Articular chondrocyte of knee joint (primary cell): ENCODE measurements at places on chromosomes 12 and 14. TPM values are rescaled to one million over a fixed set of nuclear protein-coding genes. Genes with fewer than 3 reads are reported as not detected.

BIN2 gene
- total RNA-seq, result not detected in 2 replicates

SPX gene
- 4.8 and 9.5 TPM in 2 replicates for total RNA-seq

TAS2R42 gene
- not detected in 2 replicates for total RNA-seq

GZMH gene
- total RNA-seq, result not detected in 2 replicates

CLEC2D gene
- 6.9 and 9.5 TPM in 2 replicates for total RNA-seq

FAIM2 gene
- total RNA-seq, result 3.0 and 5.2 TPM in 2 replicates

CMA1 gene
- total RNA-seq, result not detected in 2 replicates

ZNF740 gene
- total RNA-seq, result 16.1 and 20.2 TPM in 2 replicates

SMCO2 gene
- 0.43 and 1.6 TPM in 2 replicates for total RNA-seq

TOMM20L gene
- not detected in 2 replicates for total RNA-seq

MRPL51 gene
- 84.3 and 96.9 TPM in 2 replicates for total RNA-seq

USP44 gene
- total RNA-seq, result 0.22 and 0.78 TPM in 2 replicates

GPR33 gene
- total RNA-seq, result not detected in 2 replicates

B4GALNT1 gene
- 1.0 and 2.9 TPM in 2 replicates for total RNA-seq

FOXA1 gene
- 0.11 TPM in 1 of 2 replicates, not detected in the other for total RNA-seq

TMEM263 gene
- 147 and 161 TPM in 2 replicates for total RNA-seq

SDSL gene
- total RNA-seq, result 6.7 and 8.8 TPM in 2 replicates

KRT85 gene
- total RNA-seq, result under 0.01 TPM in 1 of 2 replicates, not detected in the other

GNB3 gene
- total RNA-seq, result 3.7 and 4.3 TPM in 2 replicates

FAM181A gene
- not detected in 2 replicates for total RNA-seq

MUCL1 gene
- total RNA-seq, result not detected in 2 replicates

FANCM gene
- 9.3 and 10.2 TPM in 2 replicates for total RNA-seq

CCDC196 gene
- not detected in 2 replicates for total RNA-seq

IGFBP6 gene
- 242 and 329 TPM in 2 replicates for total RNA-seq

CCNB1IP1 gene
- 40.1 and 40.6 TPM in 2 replicates for total RNA-seq

P2RX2 gene
- total RNA-seq, result not detected in 2 replicates

LTB4R gene
- total RNA-seq, result 1.9 and 2.4 TPM in 2 replicates

KRT74 gene
- total RNA-seq, result not detected in 2 replicates

CD27 gene
- 0.22 TPM in 1 of 2 replicates, not detected in the other for total RNA-seq

SLC22A17 gene
- 17.1 and 18.3 TPM in 2 replicates for total RNA-seq
